Activated naive CD4-positive, alpha-beta T cell treated with anti-CD3 and anti-CD28 coated beads for 36 hours (primary cell): ENCODE measurements at places on chromosomes 5 and 9. TPM values are rescaled to one million over a fixed set of nuclear protein-coding genes. Genes with fewer than 3 reads are reported as not detected.
A peak's percentile ranks its signal among the peaks of the same experiment; 100 is the strongest.

GRCh38 chr5:179254638-179255271 is 90.5 kb downstream of the ADAMTS2 start:
- H3K4me3 ChIP-seq: no peak overlapping the region
- no peak for DNase-seq
- no peaks in the 10 kb centered on the region for H3K27me3 ChIP-seq
- H3K4me1 ChIP-seq: no peaks in the 10 kb centered on the region
- no peaks in the 10 kb centered on the region for H3K36me3 ChIP-seq

The PHF24 gene
- total RNA-seq: not detected

DNA sequence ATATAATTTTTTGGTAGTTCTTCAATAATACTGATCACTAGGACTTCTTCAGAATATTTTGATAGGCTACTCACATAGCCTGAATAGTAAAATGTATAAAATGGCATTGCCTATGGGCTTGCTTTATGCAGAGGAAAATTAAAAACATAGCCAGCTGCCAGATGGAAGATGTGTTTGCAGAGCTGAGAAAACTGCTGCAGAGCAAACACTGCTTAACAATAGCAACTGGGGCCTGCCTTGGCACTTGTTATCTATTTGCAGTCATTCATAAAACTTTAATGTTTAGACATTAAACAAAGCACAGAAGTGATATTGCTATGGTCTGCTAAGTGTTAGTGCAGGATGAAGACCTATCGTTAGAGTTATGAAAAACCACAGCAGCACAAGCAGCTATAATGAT is 151.5 kb upstream of the SMC2 start:
- no peaks in the 10 kb centered on the region for H3K4me1 ChIP-seq
- H3K4me3 ChIP-seq: no peak overlapping the region

The ST8SIA4 gene
- 16.2 TPM for total RNA-seq

GRCh38 chr5:170183816-170184687 is 48.7 kb upstream of the C5orf58 start:
- H3K4me1 ChIP-seq: no peaks in the 10 kb centered on the region
- no peak overlapping the region for H3K27ac ChIP-seq
- DNase-seq: peak; percentile 76
- H3K36me3 ChIP-seq: no peaks in the 10 kb centered on the region

The PTGS1 gene
- total RNA-seq: not detected

- H3K4me3 ChIP-seq: no peak overlapping the region
- no peak for DNase-seq
- H3K36me3 ChIP-seq: no peaks in the 10 kb centered on the region
- H3K27me3 ChIP-seq: peaks cover 3% of the 10 kb centered on the region
- peaks cover 15% of the 10 kb centered on the region for H3K4me1 ChIP-seq
These were observed 20.9 kb downstream of the ZNF474 start for GRCh38 chr5:122150215-122150614.

The ZNF658 gene
- 1.1 TPM for total RNA-seq

- peaks cover 5% of the 10 kb centered on the region for H3K27me3 ChIP-seq
- H3K4me3 ChIP-seq: no peak overlapping the region
- H3K36me3 ChIP-seq: no peaks in the 10 kb centered on the region
- no peak for DNase-seq
- H3K27ac ChIP-seq: no peak overlapping the region
These were observed 143.8 kb downstream of the MAST4 start for GRCh38 chr5:66739951-66740350.
